Astrocyte of the cerebellum (primary cell): ENCODE measurements at places on chromosomes 6 and 20.
A peak's percentile ranks its signal among the peaks of the same experiment; 100 is the strongest.

DNA sequence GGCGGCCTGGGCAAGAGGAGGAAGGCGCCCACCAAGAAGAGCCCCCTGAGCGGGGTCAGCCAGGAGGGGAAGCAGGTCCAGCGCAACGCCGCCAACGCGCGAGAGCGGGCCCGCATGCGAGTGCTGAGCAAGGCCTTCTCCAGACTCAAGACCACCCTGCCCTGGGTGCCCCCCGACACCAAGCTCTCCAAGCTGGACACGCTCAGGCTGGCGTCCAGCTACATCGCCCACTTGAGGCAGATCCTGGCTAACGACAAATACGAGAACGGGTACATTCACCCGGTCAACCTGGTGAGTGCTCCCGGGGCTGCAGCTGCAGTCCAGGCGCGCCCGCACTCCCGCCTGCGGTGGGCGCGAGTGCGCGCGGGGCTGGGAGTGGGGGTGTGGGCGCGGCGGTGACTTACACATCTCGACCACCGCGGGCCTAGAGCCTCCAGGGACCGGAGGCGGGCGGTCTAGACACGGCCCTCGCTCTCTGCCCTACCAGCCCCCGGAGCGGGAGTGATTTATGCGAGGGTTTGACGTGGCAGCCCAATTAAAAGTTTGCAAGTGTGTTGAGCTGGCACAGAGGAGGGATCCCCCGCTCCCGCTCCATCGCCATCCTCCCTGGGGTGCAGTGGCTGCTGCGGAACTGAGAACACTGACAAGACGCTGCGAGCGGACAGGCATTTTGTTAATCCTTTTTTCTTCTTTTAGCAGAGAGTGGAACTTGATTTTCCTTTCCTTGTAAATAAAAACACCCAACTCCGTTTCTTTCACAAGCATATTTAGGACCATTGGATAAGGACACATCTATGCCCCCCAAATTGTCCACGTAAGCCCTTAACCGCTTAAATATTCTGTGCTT is 867 bp downstream of the TCF21 start:
- no peak for DNase-seq

DNA sequence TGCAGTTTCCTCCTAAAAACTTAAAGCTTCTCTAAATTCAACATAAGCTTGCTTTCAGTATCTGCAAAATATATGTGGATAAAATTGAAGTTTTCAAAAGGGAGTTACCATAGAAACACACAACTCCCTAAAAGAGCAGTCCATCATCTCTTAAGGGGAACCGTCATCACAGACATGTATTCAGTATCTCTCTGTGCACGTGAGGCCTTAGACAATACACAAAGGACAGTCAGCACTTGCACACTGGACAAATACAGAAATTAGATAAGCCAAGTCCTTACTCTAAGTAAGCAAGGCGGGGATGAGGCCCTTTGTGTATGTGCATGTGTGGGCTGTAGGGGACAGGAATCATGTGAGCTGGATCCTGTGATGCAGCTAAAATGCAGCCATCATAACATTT is 136.6 kb downstream of the BACH2 start:
- DNase-seq, result no peak

- peak; percentile 57 for DNase-seq
Observed at GRCh38 chr20:7859356-7859802, 80.9 kb downstream of the HAO1 start.

DNA sequence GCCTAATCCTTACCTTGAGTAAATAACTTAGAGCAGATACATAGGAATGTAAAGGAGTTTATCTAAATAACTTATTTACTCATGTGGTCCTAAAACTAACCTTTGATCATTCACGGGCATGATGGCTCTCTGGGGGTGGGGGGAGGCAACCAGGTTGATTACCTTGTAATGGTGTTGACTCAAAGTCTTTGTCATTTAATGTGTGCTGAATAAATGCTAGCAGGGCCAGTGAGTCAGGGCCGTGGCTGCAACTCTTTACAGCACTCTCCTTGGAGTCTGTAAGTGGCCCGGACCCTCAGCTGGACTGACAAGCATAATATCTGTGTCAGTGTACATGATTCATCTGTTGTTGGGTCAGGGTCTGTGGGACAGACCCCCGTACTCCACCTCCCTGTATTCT is 203.0 kb downstream of the EPM2A start:
- DNase-seq, result no peak

DNA sequence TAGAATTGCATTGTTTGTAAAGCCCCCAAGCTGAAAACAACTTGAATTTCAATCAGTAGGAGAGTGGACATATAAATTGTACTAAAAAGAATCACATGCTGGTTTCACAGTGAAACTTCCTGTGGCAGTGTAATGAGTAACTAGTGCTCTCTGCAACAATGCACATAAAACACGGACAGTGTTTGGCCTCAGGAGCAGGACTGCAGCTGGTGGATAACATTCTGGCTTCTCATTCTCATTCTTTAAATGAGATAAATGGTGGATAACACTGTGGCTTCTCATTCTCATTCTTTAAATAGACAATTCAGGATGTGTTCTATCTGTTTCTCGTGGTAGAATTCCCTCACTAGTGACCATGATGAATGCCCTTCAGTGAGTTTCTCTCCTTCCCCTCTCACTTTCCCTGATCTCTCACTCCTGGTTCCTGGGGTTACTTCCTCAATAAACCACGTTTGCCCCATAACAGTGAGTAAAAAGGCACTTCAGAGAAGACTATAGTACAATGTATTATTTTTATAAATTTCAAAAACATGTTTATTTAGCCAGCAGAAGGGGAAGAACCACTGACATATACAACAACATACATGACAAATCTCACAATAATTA is 59.9 kb downstream of the SLC22A2 start:
- no peak for DNase-seq

GRCh38 chr6:151317103-151317994 is 74.0 kb downstream of the ZBTB2 start:
- peak; percentile 60 for DNase-seq

DNA sequence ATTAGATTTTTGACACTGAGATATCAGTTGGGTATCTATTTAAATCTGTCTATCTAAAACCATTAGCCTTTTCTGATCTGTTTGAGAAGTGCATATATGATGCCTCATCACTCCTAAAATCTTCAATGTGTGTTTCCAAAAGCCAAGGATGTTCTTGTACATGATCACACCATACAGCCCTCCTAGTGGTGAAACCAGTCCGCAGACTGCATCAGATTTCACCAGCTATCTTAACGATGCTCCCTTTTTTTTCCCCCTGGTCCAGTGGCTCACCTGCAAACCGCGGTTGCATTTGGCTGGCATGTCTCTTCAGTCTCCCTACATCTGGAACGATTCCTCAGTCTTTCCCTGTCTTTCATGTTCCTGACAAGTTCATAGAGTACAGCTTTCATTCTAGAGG is 4.0 kb downstream of the KIZ start:
- DNase-seq, result no peak

- DNase-seq, result no peak
Observed at GRCh38 chr20:21682521-21682954, 22.9 kb upstream of the PAX1 start.

GRCh38 chr6:2791450-2791974 is 26.3 kb downstream of the WRNIP1 start:
- DNase-seq, result no peak

- DNase-seq, result no peak
Observed at GRCh38 chr20:61614706-61615100, 362.6 kb downstream of the CDH4 start.

GRCh38 chr6:137043710-137044365 is 927 bp downstream of the IL20RA start:
- no peak for DNase-seq

GRCh38 chr6:126312013-126312665 is 27.8 kb upstream of the CENPW start:
- no peak for DNase-seq

DNA sequence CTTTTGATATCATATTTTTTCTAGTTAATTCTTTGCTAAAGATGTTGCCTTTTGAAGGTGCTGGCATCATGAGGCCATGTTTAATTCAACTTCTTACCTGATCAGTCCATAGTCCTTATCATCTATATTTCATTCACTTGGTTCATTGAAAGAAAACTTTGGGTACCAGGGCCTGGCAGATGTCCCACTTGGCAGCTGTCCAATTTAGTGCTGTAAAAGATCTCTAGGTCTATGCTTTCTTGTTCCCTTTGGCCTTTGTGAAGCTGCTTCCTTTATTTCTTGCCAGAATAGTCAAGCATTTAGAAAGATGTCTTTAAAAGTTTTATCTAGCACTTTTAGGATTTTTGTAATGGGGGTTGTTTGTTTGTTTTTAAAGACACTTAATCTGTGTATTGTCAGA is 61.7 kb upstream of the EYA4 start:
- no peak for DNase-seq

GRCh38 chr6:74657931-74658330 is 547.9 kb downstream of the COL12A1 start:
- DNase-seq, result no peak

DNA sequence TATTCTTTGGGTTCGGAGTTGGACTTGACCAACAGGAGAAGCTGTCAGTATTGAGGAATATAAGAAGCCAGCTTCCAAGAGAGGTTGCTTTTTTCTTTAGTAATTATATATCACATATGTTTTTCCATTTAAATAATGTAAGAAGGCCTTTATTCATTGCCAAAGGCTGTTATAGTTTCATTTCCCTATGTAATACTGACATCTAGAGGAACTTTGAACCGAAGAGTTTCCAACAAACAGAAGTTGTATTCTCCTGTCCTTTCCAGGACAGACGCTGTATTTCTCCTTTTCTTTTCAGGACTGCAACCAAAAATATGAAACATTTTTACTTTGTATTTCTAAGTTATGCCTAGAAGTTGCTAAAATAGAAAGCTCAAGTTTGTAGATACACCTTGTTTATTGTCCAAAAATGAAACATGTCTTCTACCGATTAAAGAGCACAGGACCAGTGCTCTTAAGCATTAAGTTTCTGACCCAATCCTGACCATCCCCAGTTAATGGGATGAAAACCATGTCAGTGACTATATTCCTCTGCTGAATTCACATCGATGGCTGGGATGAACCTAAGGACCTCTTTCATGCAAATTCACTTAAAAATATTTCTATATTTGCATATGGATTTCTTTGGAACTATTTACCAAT is 55.1 kb downstream of the MYLK4 start:
- DNase-seq, result peak; percentile 33

DNA sequence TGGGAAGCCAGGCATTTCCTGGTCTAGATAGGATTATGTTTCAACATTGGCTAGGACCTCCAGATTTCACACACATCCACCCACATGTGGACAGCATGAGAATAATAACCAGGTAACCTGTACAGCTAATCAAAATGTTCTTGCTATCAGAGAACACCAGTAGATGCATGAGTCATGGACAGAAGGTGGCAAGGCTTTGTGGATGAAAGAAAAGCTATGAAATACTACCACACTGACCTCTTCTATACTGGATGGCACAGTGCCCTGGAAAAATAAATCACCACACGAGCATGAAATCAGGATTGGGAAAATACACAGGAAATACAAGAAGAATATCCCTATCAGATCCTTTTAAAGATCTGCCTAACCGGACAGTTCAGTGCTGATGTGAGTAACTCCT is 113.0 kb downstream of the GMDS start:
- no peak for DNase-seq

GRCh38 chr20:49821870-49822331 is 9.3 kb downstream of the SLC9A8 start:
- peak; percentile 64 for DNase-seq

GRCh38 chr6:31180500-31180899 is 10.0 kb upstream of the POU5F1 start:
- DNase-seq, result no peak

- no peak for DNase-seq
Observed at GRCh38 chr6:41667195-41667594, 28.9 kb downstream of the MDFI start.

DNA sequence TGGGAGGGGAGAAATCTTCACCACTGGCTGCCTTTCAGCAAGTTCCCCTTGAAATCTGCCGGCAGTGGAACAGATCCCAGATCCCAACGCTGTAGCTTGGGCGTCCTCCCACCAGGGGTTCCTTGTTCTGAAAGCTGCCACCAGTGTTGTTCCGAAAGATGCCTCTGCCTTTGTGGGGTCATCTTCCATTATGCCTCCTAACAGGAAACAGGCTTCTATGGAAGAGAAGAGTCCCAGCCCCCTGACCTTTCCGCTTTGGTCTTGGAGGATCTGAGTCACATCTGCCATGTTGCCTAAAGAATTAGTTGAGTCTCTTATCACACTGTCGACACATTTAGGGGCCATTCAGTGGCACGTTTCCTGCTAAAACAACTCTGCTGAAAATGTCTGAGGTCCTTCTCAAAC is 57.5 kb upstream of the NFATC2 start:
- no peak for DNase-seq

DNA sequence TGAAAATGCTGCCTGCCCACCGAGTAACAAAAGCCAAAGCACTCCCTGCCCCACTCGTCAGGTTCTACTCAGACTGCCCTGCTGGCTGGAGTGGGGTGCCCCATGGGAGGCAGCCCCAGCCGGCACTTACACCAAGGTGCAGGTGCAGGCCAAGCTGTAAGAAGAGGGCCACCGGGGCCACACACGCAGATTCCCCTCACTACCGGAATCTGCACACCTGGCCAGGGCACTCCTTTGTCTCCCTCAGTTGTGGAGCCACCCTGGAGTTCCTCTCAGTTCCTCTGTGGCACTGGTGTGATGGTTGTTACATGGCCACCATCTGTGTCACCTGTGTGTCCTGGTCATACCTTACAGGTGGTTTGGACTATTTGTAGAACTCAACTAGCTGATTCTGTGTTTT is 112.4 kb downstream of the FOXO3 start:
- no peak for DNase-seq

- DNase-seq, result peak; percentile 52
Observed at GRCh38 chr6:106444777-106445507, 84.4 kb downstream of the CRYBG1 start.

DNA sequence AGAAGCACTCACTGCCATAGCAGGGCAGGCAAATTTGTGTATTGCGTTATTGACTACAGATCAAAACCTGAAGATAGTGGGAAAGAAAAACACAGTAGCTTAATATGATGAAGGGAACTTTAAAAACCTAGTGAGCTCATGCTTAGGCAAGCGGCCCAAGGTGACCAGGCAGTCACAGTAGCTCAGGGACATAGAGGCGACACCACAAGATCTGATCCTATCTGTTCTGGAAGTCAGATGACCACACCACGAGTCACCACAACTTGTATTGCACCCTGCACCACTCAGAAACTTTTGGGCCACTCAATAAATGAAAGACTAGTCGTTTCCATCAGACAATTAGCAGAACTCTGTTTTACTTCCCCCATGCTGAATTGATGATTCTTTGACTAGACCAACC is 4.9 kb downstream of the CLIC5 start:
- no peak for DNase-seq

DNA sequence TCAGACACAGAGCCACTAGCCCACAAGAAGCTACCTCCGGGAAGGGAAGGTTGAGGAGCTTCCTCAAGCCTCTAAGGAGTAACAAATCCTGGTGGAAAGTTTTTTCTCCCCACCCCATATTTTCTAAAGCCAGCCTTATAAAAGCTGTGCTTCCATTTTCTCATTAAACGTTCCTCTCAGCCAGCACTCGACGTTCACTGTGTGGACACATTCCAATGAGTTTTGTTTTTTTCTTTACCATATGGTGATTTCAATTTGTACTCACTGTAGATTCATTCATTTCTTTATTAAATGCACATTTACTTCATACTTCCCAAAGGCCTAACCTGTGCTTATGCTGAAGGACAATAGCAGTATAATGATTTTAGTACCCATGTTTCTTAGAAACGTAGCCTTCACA is 194.4 kb upstream of the FLRT3 start:
- no peak for DNase-seq
